Activated CD8-positive, alpha-beta T cell treated with anti-CD3 and anti-CD28 coated beads for 36 hours (primary cell): ENCODE measurements at places on chromosomes 5 and 9.

- DNase-seq: no peak
- H3K36me3 ChIP-seq: no peaks in the 10 kb centered on the region
- H3K27ac ChIP-seq: no peak overlapping the region
- no peaks in the 10 kb centered on the region for H3K27me3 ChIP-seq
- H3K4me1 ChIP-seq: peaks cover 2% of the 10 kb centered on the region
Measured at GRCh38 chr5:81334304-81335061, 33.1 kb downstream of the ZCCHC9 start.

DNA sequence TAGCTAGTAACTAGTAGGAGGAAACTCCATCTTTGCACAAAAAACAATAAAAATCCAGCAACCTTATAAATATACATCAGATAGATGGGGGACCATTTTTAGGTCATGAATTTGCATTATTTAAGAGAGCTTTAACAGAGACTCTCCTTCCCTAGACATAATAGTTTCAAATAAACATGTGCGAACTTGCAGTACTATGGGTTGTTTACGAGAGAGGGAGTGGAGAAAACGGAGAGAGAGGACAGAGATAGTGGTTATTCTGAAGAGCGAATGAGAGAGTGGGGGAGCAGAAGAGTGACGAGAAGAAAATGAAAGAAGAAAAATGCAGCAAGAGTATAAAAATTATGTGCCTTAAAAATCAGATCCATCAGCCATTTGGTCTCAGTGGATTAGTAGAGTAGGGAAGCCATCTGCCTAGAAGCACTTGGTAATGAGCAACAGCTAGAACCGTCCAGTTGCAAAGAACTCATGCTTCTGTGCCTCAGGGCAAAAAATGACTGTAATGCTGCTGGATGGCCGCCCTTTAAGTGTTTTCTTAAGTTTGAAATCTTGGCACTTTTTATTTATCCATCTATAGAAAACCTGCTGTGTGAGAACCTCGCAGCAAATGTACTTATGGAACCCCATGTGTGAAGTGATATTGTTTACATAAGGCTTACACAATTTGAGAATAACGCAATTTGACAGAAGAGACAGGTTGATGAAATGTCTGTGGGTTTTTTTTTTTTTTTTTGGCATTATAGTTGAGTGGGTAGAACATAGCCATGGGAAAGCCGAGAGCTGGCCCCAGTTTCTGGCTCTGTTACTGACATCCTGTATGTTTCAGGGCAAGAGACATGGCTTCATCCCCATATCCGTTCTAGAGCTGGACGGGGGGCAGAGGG, 95.6 kb upstream of the ZNF608 start:
- no peak overlapping the region for H3K27ac ChIP-seq
- H3K4me1 ChIP-seq: no peaks in the 10 kb centered on the region
- H3K27me3 ChIP-seq: no peaks in the 10 kb centered on the region
- no peaks in the 10 kb centered on the region for H3K36me3 ChIP-seq
- H3K4me3 ChIP-seq: no peak overlapping the region

- H3K4me3 ChIP-seq: peak overlapping the region; percentile 16
- peaks cover 96% of the 10 kb centered on the region for H3K4me1 ChIP-seq
- peak; percentile 74 for DNase-seq
- H3K27ac ChIP-seq: peak overlapping the region; percentile 82
- peaks cover 47% of the 10 kb centered on the region for H3K36me3 ChIP-seq
Measured at GRCh38 chr5:134122530-134122929, 8.0 kb downstream of the TCF7 start.

- no peak for DNase-seq
- no peaks in the 10 kb centered on the region for H3K4me1 ChIP-seq
- no peaks in the 10 kb centered on the region for H3K36me3 ChIP-seq
- no peak overlapping the region for H3K4me3 ChIP-seq
Measured at GRCh38 chr9:18985464-18985951, 47.5 kb downstream of the SAXO1 start.

GRCh38 chr5:33299621-33300208, 141.1 kb upstream of the TARS1 start:
- no peak overlapping the region for H3K27ac ChIP-seq
- H3K4me1 ChIP-seq: peaks cover 12% of the 10 kb centered on the region
- no peaks in the 10 kb centered on the region for H3K27me3 ChIP-seq
- no peak for DNase-seq
- H3K36me3 ChIP-seq: no peaks in the 10 kb centered on the region
- no peak overlapping the region for H3K4me3 ChIP-seq

GRCh38 chr5:179228341-179229121, 116.7 kb downstream of the ADAMTS2 start:
- no peak for DNase-seq
- no peaks in the 10 kb centered on the region for H3K4me1 ChIP-seq
- no peak overlapping the region for H3K27ac ChIP-seq
- no peak overlapping the region for H3K4me3 ChIP-seq
- no peaks in the 10 kb centered on the region for H3K36me3 ChIP-seq

- H3K36me3 ChIP-seq: no peaks in the 10 kb centered on the region
- peaks cover 21% of the 10 kb centered on the region for H3K4me1 ChIP-seq
- H3K4me3 ChIP-seq: no peak overlapping the region
- DNase-seq: no peak
- peaks cover 2% of the 10 kb centered on the region for H3K27me3 ChIP-seq
- H3K27ac ChIP-seq: no peak overlapping the region
Measured at GRCh38 chr9:133560311-133560710, 25.8 kb downstream of the ADAMTSL2 start.

DNA sequence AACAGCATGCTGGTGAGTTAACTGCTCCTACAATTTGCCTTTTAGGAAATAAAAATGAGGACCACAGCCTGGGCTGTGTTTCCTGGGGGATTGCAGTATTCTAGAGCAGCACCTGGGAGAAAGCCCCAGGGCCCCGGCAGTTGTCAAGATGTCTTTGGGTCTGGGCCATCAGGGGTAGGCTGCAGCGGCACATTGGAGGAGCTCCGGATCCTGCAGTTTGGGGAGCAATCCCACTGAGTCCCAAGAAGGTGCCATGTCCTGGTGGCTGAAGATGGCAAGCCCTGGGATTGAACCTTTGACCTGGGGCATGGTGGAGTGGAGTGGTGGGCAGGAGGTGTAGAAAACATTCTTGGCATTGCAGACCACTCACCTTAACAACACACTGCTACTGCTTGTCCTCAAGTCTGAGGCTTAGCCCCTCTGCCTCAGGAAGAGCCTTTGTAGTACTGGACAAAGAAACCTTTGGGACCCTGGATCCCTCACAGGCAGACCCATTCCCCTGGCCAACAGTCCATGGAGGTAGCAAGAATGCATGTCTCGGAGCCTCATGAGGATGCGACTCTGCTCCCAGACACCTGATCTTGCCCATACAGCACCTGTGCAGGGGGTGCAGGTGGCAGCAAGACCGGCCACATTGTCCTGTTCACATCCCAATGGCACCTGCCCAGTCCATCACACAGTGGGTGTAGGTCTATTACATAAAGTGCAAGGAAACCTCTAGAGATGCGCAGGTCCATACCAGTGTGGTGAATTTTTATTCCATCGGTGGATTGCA, 159.1 kb upstream of the IRX2 start:
- H3K36me3 ChIP-seq: no peaks in the 10 kb centered on the region
- H3K27ac ChIP-seq: no peak overlapping the region
- no peak for DNase-seq

- H3K27me3 ChIP-seq: no peaks in the 10 kb centered on the region
- peak overlapping the region; percentile 100 for H3K27ac ChIP-seq
- peak overlapping the region; percentile 89 for H3K4me3 ChIP-seq
- H3K4me1 ChIP-seq: peaks cover 33% of the 10 kb centered on the region
- DNase-seq: no peak
Measured at GRCh38 chr5:82278711-82279370, 687 bp upstream of the RPS23 start.

DNA sequence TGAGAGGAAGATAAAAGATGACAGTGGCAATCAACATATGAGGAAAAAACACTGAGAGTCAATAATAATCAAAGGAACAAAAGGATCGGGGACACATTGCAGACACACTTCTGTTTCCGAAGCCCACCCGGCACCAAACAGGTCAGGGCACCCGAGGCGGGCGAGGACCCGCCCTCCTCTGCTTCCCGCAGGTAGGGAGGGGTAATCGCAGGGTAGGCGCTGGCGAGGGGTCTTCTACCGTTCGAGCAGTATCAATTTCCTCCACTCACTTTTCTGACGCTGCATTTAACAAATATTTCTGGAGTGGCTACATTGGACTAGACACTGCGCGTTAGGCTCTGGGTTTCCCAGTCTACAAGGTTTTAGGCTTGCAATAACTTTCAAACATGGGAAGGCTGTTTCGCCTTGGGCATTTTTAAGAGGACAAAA, 1.3 kb downstream of the TXN start:
- no peaks in the 10 kb centered on the region for H3K27me3 ChIP-seq
- H3K36me3 ChIP-seq: peaks cover 46% of the 10 kb centered on the region
- peak; percentile 20 for DNase-seq

GRCh38 chr5:176778921-176779465, 31.4 kb upstream of the UNC5A start:
- no peaks in the 10 kb centered on the region for H3K36me3 ChIP-seq
- no peak overlapping the region for H3K4me3 ChIP-seq
- H3K27me3 ChIP-seq: peaks cover 21% of the 10 kb centered on the region
- no peak overlapping the region for H3K27ac ChIP-seq
- no peaks in the 10 kb centered on the region for H3K4me1 ChIP-seq

- no peaks in the 10 kb centered on the region for H3K36me3 ChIP-seq
- DNase-seq: no peak
- no peak overlapping the region for H3K27ac ChIP-seq
- H3K27me3 ChIP-seq: no peaks in the 10 kb centered on the region
Measured at GRCh38 chr5:178467568-178468195, 122.5 kb downstream of the COL23A1 start.

DNA sequence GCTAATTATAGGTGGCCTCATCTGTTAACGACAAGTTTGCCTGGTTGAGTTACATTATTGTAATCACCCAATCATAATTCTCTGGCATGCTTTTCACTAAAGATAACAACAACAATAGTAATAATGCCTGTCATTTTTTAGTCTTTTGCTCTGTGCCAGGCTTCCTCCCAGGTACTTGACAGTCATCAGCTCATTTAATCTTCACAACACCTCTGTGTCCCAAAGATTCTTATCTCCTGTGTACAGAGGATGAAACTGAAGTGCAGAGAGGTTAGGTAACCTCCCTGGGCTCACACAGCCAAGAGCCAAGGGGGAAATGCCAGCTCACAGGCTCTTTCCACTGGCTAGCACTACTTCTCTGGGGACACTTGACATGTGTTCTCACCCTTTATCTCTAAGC, 77.5 kb downstream of the DAB2IP start:
- no peak for DNase-seq
- H3K4me3 ChIP-seq: no peak overlapping the region
- H3K27me3 ChIP-seq: peaks cover 2% of the 10 kb centered on the region

GRCh38 chr9:95505717-95506427, 10.9 kb downstream of the PTCH1 start:
- DNase-seq: peak; percentile 48
- H3K4me3 ChIP-seq: peak overlapping the region; percentile 90
- peaks cover 21% of the 10 kb centered on the region for H3K27me3 ChIP-seq

DNA sequence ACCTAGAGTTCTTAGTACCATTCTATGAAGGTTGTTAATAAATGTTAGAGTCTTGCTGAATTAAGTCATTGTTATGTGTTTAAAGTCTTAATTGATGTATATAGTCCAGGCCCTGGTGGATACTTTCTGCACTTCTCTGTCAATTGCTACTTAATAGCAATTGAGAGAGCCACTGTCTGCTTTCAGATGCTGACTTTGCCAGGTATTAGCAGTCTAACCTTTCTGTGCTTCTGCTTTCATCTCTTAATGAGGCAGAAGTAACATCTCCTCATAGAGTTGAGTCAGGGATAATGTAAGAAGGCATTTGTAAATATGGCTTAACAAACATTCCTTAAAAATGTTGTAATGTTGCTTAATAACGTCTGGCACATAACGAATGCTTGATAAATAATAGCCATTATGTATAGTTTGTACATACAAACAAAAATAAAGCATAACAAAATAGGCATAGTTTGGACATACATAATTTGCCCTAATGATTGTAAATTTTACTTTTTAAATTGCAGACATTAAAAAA, 28.3 kb downstream of the RASGRF2 start:
- H3K27me3 ChIP-seq: no peaks in the 10 kb centered on the region
- H3K4me1 ChIP-seq: peaks cover 69% of the 10 kb centered on the region
- DNase-seq: no peak
- H3K4me3 ChIP-seq: no peak overlapping the region

- H3K27me3 ChIP-seq: peaks cover 22% of the 10 kb centered on the region
- H3K4me3 ChIP-seq: no peak overlapping the region
- peaks cover 6% of the 10 kb centered on the region for H3K4me1 ChIP-seq
- no peaks in the 10 kb centered on the region for H3K36me3 ChIP-seq
- no peak for DNase-seq
- H3K27ac ChIP-seq: no peak overlapping the region
Measured at GRCh38 chr5:586751-587285, 25.3 kb upstream of the CEP72 start.

DNA sequence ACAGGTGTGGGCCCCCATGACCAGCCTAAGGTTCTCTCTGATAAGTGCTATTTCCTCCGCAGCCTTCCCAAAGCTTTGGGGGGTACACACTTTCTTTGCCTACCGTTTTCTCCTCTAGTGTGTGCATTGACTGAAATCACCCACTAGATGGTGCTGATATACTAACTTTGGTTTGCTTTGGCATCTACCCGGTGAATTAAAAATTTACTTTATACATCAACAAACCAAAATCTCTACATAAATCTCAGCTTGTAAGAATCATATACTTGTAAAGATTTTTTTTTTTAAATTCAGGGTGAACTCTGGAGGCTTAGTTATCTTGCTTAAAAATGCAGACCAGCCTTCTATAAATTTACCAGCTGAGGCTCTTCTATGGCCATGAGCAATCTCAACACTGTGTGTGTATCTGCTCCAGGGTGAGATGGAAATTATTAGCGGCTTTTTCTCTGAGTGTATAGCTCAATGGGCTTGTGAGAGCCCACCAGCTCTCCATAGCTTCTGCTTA, 475.7 kb upstream of the TNC start:
- no peaks in the 10 kb centered on the region for H3K36me3 ChIP-seq
- H3K4me3 ChIP-seq: no peak overlapping the region
- DNase-seq: no peak
- H3K27me3 ChIP-seq: peaks cover 19% of the 10 kb centered on the region
- no peak overlapping the region for H3K27ac ChIP-seq

GRCh38 chr5:7501061-7501460, 105.1 kb downstream of the ADCY2 start:
- no peak overlapping the region for H3K4me3 ChIP-seq
- no peaks in the 10 kb centered on the region for H3K36me3 ChIP-seq
- H3K27ac ChIP-seq: no peak overlapping the region
- H3K27me3 ChIP-seq: no peaks in the 10 kb centered on the region
- H3K4me1 ChIP-seq: no peaks in the 10 kb centered on the region

DNA sequence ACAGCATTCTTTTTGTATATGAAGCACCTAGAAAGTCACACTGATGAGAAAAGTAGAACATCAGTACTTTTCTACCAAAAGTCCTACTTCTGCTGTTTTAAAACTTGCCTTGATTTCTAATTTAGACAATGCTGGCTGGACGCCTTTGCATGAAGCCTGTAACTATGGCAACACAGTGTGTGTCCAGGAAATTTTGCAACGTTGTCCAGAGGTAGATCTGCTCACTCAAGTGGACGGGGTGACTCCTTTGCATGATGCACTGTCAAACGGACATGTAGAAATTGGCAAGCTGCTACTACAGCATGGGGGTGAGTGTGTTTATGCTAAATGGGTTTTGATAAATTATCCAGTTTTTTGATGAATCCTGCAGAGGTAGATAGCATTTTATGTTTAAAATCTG, 73.5 kb downstream of the SLF1 start:
- no peaks in the 10 kb centered on the region for H3K27me3 ChIP-seq
- H3K36me3 ChIP-seq: peaks cover 18% of the 10 kb centered on the region
- H3K4me1 ChIP-seq: peaks cover 2% of the 10 kb centered on the region
- no peak overlapping the region for H3K27ac ChIP-seq
- DNase-seq: no peak
